Transverse colon (tissue), 4 donors: ENCODE measurements at places on chromosomes 3 and 15.

GRCh38 chr15:25789211-25789610 lies 73.9 kb downstream of the ATP10A start:
- no peak for DNase-seq

DNA sequence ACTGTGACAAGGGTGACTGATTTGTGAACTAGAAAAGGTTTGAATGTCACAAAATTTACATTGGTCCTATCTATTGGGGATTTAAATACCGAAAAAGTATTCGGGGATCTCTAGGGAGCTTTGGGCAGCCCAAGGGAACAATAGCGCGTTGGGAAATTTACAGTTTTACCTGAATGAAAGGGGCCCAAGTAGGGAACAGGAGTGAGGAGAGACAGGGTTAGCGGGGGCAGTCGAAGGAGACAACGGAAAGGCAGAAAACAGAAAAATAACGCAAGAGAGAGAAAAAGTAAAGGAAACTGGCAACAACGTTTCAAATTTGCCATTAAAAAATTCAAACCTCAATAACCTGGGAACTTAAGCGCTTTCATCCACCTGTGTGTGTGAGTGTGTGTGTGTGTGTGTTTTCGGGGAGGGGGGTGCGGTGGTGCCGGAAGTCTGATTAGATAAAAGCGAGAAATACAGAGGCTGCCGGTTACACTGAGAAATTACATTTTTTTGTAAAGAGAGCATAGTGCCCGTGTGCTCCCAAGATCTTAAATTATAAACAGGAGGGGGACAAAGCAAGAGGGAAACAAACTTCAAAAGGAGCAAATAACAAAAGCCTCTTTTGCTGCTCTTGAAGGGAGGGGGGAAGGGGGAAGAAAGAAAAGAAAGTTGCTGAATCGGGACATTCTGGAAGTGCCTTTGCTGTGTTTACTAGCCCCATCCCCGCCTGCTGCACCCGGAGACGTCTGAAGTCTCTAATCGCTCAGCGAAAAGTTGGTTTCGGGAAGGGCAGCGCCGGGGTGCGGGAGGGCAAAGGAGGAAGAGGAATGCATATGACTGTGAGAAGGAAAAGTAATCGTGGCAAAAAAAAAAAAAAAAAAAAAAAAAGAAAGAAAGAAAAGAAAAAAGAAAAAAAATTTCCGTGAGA lies 721 bp upstream of the ZIC1 start:
- DNase-seq, result no peak

DNA sequence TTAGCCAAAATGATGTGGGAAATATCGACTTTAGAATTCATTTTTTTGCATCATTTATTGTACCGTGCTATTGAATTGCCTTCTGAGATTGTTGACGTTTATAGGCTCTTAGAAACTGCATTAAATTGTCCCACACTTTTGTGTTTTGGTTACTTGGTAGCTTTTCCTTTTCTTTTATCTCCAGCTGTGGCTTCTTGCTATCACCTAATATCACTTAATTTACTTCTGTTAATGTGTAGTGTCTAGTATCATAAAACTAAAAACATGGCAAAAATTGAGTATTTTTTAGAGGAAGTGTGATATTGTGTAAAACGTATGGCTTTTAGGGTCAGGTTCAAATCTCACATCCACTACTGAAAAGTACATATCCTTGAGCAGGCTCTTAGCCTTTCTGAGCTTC lies 11.2 kb downstream of the TMOD3 start:
- DNase-seq, result no peak

DNA sequence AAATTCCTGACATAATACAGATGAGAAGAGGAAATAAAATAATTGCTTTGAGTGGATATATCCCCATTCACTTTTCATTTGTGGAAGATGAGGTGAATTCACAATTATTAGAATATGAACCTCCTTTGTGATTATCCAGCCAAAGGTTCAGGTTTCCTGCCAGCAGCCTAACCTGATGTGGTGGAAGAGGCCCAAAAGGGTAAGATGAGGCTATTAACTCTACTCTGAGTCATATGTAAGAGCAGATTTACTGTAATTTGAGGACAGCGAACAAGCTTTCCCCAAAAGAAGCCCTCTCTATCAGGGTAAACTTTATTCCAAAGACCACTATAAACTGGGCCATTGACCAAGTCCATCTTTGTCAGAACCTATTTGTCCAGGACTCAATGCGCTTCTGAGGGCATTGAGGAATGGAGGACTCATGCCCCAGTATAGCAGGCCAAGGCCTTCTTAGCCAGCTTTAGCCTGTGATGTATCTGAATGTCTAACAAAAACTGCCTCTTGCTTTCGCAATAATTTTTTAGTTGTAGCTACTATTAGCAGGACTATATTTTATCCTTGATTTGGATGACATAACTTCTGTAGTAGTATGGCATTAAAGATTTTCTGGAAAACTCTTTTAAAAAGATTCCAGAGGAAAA lies 91.1 kb upstream of the ARL6 start:
- no peak for DNase-seq

- no peak for DNase-seq
These were observed 256.9 kb downstream of the RYR3 start for GRCh38 chr15:33567652-33568051.
